Lung (tissue), 17 donors: ENCODE measurements at places on chromosomes 3 and 15. TPM values are rescaled to one million over a fixed set of nuclear protein-coding genes. Genes with fewer than 3 reads are reported as not detected.

Gene STRIT1
- polyA plus RNA-seq, result not detected

Gene DVL3
- 37.8 TPM for polyA plus RNA-seq

DNA sequence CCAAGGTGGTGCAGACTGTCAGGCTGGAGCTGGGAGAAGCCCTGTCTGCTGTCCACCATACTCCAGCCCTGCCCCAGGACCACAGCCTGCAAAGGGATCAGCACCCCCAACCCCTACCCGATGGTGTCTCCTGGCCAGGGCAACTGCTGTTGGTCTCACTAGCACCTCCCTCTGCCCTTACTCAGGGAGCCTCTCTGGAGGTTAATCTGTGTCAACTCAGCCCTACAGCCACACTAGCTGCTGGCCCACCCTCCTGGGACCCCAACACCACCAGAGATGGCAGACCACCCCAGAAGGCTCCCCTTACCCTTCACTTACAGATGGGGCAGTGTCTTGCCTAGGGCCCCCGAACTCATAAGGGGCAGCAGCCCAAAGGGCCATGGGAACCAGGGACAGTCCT lies 65.2 kb downstream of the TLE3 start:
- DNase-seq, result no peak

DNA sequence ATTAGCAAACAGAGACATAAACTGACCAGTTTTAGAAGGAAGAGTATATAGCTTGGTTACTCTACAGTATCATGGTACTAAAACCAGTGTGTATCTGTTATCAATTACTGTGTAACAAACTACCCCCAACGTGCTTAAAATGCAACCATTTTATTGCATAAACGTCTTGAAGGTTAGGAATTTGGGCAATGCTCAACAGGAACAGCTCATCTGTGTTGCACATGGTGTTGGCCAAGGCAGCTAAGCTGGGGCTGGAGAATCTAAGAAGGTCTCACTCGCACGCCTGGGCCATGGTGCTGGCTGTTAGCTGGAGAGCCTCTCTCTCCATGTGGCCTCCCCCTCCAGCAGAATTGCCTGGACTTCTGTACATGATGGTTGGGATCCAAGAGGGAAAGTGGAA lies 81.2 kb upstream of the THBS1 start:
- no peak for DNase-seq

- DNase-seq, result no peak
Observed at GRCh38 chr15:63699101-63699785, 102.1 kb downstream of the FBXL22 start.
